Esophagus muscularis mucosa (tissue), 4 donors: ENCODE measurements at places on chromosomes 13 and 19. TPM values are rescaled to one million over a fixed set of nuclear protein-coding genes. Genes with fewer than 3 reads are reported as not detected.

CYP2S1 gene
- total RNA-seq: 1.7 TPM

ERICH6B gene
- not detected for total RNA-seq

RXFP2 gene
- total RNA-seq: not detected

OR7D2 gene
- not detected for total RNA-seq

PLVAP gene
- total RNA-seq: 130 TPM

TMEM255B gene
- total RNA-seq: 12.3 TPM

OR4F17 gene
- not detected for total RNA-seq

ZNF723 gene
- total RNA-seq: not detected

ZNF497 gene
- total RNA-seq: 0.84 TPM

RANBP3 gene
- total RNA-seq: 127 TPM

LGALS7 gene
- total RNA-seq: not detected

TMPRSS9 gene
- not detected for total RNA-seq

ZIK1 gene
- 8.2 TPM for total RNA-seq

IGSF23 gene
- total RNA-seq: not detected

KIR2DL3 gene
- total RNA-seq: not detected

CLDN10 gene
- not detected for total RNA-seq

ZNF256 gene
- total RNA-seq: 4.6 TPM

PRR22 gene
- total RNA-seq: 1.2 TPM

DNA sequence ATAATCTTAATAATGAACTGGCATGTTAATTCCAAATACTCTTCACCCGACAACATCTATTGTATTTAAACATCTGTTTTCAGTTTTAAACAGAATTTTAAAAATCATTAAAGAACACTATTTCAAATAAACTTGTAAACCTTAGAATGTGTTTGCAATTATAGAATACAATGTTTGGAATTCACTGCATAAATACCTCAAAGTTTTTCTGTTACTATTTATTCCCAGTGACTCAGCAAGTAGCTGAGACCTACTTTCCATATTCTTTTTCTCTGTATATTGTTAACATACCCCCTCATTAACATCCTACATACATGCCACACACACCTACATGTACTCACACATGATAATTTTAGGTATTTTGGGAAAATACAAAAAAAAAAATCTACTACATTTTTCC is 1134.3 kb downstream of the SLITRK1 start:
- H3K4me1 ChIP-seq: peaks cover 15% of the 10 kb centered on the region
- H3K27me3 ChIP-seq: no peaks in the 10 kb centered on the region
- no peak overlapping the region for H3K4me3 ChIP-seq
- H3K27ac ChIP-seq: no peak overlapping the region
- DNase-seq: no peak

GRCh38 chr13:75702476-75702875 is 66.3 kb downstream of the LMO7 start:
- no peak overlapping the region for H3K27ac ChIP-seq
- no peaks in the 10 kb centered on the region for H3K36me3 ChIP-seq
- no peak for DNase-seq
- no peak overlapping the region for H3K4me3 ChIP-seq
- peaks cover 7% of the 10 kb centered on the region for H3K4me1 ChIP-seq

GRCh38 chr13:46846726-46847125 is 49.8 kb upstream of the ESD start:
- no peaks in the 10 kb centered on the region for H3K36me3 ChIP-seq
- no peak overlapping the region for H3K4me3 ChIP-seq
- H3K27me3 ChIP-seq: no peaks in the 10 kb centered on the region
- H3K4me1 ChIP-seq: no peaks in the 10 kb centered on the region

GRCh38 chr13:43364210-43365038 is 341.0 kb downstream of the DNAJC15 start:
- no peak overlapping the region for H3K4me3 ChIP-seq
- peak overlapping the region; percentile 43 for H3K27ac ChIP-seq
- H3K27me3 ChIP-seq: no peaks in the 10 kb centered on the region

- no peaks in the 10 kb centered on the region for H3K27me3 ChIP-seq
- no peak overlapping the region for H3K27ac ChIP-seq
- H3K4me3 ChIP-seq: no peak overlapping the region
- no peaks in the 10 kb centered on the region for H3K36me3 ChIP-seq
- no peak for DNase-seq
These were observed 4.3 kb upstream of the FBXO17 start for GRCh38 chr19:38979812-38980211.

GRCh38 chr13:38635030-38635429 is 51.8 kb upstream of the FREM2 start:
- no peaks in the 10 kb centered on the region for H3K27me3 ChIP-seq
- no peaks in the 10 kb centered on the region for H3K36me3 ChIP-seq
- H3K4me3 ChIP-seq: no peak overlapping the region
- H3K4me1 ChIP-seq: peaks cover 16% of the 10 kb centered on the region
- DNase-seq: no peak

DNA sequence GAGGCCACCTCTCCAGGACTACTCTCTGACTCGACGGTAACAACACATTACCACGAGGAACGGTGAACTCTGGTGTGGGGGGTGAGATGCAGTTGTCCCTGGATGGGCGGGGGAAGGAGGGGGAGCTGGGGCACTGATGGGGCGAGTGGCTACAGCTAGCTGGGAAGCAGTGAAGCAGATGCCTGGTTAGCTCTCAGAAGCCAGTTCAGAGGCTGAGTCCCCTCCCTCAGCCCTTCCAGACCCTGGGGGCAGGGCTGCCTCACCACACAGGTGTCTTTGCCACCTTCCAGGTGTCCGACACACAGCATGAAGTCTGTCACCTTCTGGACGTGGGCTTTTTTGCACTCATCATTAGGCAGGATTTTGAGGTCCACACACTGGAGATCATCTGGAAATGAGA is 4.0 kb downstream of the KLK1 start:
- no peak for DNase-seq
- H3K27ac ChIP-seq: no peak overlapping the region
- H3K27me3 ChIP-seq: peaks cover 94% of the 10 kb centered on the region
- no peak overlapping the region for H3K4me3 ChIP-seq
- H3K36me3 ChIP-seq: no peaks in the 10 kb centered on the region

- no peaks in the 10 kb centered on the region for H3K36me3 ChIP-seq
- H3K27me3 ChIP-seq: no peaks in the 10 kb centered on the region
- no peak overlapping the region for H3K27ac ChIP-seq
- H3K4me3 ChIP-seq: no peak overlapping the region
These were observed 8.0 kb upstream of the ZNF358 start for GRCh38 chr19:7507884-7508283.

- no peaks in the 10 kb centered on the region for H3K27me3 ChIP-seq
- no peak overlapping the region for H3K4me3 ChIP-seq
- no peaks in the 10 kb centered on the region for H3K4me1 ChIP-seq
- H3K36me3 ChIP-seq: no peaks in the 10 kb centered on the region
- DNase-seq: no peak
- no peak overlapping the region for H3K27ac ChIP-seq
These were observed 9.0 kb downstream of the RHPN2 start for GRCh38 chr19:33055718-33056117.

GRCh38 chr13:73656863-73657262 is 477.3 kb downstream of the KLF12 start:
- no peaks in the 10 kb centered on the region for H3K36me3 ChIP-seq
- no peak overlapping the region for H3K27ac ChIP-seq
- no peaks in the 10 kb centered on the region for H3K27me3 ChIP-seq
- H3K4me1 ChIP-seq: no peaks in the 10 kb centered on the region
- DNase-seq: no peak

GRCh38 chr19:18021121-18021755 is 13.3 kb downstream of the ARRDC2 start:
- peak; percentile 95 for DNase-seq
- H3K36me3 ChIP-seq: no peaks in the 10 kb centered on the region
- H3K4me1 ChIP-seq: peaks cover 78% of the 10 kb centered on the region
- peak overlapping the region; percentile 85 for H3K27ac ChIP-seq

DNA sequence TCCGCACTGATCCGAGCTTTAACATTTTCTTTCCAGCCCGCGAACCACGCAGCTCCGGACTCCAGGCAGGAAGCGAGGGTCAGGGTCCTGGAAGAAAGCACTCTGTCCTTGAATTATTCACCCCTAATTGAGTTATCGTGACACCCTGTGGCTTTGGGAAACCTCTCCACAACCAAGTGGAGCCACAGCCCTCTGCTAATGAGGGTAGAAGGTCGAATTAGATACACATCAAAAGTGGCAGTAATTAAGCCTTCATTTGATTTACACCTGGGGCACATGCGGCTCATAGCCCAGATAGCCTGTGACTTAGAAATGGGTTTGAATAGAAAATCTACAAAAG is 15.9 kb upstream of the RNF17 start:
- peaks cover 26% of the 10 kb centered on the region for H3K4me1 ChIP-seq
- H3K4me3 ChIP-seq: no peak overlapping the region
- H3K27ac ChIP-seq: no peak overlapping the region
- no peaks in the 10 kb centered on the region for H3K36me3 ChIP-seq

GRCh38 chr19:41554907-41555306 is 21.1 kb upstream of the CEACAM21 start:
- no peaks in the 10 kb centered on the region for H3K27me3 ChIP-seq
- H3K4me3 ChIP-seq: no peak overlapping the region
- H3K36me3 ChIP-seq: no peaks in the 10 kb centered on the region
- H3K27ac ChIP-seq: no peak overlapping the region
- no peaks in the 10 kb centered on the region for H3K4me1 ChIP-seq

GRCh38 chr13:39250440-39250839 is 212.2 kb downstream of the NHLRC3 start:
- H3K4me3 ChIP-seq: no peak overlapping the region
- H3K36me3 ChIP-seq: no peaks in the 10 kb centered on the region
- no peak overlapping the region for H3K27ac ChIP-seq

- H3K4me3 ChIP-seq: no peak overlapping the region
- no peak overlapping the region for H3K27ac ChIP-seq
- H3K27me3 ChIP-seq: no peaks in the 10 kb centered on the region
- DNase-seq: peak; percentile 14
These were observed 20.3 kb downstream of the SPATA13 start for GRCh38 chr13:24180750-24181377.

DNA sequence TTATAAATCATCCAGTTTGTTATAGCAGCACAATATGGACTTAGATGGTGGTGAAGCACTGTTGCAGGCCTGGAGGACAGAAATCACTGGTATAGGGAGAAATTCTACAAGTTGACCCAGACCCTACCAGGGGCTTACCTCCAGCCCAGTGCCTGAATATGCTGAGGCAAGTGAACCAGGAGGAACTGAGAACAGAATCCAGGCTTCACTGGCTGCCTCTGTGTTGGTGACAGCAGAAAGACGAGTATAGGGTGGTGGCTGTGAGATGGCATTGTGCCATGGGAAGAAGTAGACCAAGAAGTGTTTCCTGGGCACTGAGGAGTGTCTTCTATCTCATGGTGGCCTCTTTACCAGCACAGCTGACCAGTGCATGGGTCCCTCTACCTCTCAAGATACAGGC is 15.9 kb upstream of the EID2 start:
- no peak overlapping the region for H3K4me3 ChIP-seq
- peaks cover 20% of the 10 kb centered on the region for H3K27me3 ChIP-seq
- no peaks in the 10 kb centered on the region for H3K36me3 ChIP-seq
- H3K4me1 ChIP-seq: no peaks in the 10 kb centered on the region

DNA sequence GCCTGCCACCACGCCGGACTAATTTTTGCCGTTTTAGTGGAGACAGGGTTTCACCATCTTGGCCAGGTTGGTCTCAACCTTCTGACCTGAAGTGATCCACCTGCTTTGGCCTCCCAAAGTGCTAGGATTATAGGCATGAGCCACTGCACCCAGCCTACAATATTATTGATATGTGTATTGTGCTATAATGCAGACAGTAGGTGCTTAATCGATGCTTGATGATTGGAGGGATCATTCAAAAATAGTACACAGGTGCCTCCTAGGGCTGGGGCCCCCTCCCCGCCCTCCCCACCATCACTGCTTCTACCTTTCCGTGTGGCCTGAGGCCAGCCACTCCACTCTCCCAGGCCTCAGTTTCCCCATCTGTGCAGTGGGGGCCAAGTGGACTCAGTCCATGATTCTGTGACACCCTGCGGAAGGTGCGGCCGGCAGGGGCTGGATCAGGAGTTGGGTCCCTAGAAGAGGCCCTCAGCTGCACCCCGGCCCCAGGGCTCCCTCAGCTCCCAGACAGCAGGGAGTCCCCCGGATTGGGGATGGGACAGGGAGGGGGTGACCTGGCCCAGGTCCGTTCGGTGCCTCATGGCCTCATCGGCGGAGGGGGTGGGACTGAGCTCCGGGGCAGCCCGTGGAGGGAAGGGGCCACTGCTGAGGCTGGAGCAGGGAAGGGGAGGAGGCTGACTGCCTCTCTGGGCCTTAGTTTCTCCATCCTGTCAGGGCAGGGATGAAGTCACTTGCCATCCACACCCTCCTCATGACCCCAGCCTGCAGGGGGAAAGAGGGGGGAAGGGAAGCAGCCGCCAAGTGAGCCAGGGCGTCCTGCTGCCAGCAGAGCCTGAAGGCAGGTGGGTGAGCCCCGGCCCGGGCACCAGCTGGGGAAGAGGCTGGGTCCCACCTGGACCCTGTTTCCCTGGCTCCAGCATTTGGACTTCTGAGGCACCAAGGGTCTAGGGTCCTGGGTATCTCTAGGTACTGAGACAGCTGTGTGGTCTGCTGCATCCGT is 1.2 kb downstream of the ADAMTSL5 start:
- peaks cover 33% of the 10 kb centered on the region for H3K4me1 ChIP-seq
- no peak for DNase-seq
- peak overlapping the region; percentile 80 for H3K27ac ChIP-seq
- H3K36me3 ChIP-seq: no peaks in the 10 kb centered on the region

- no peak for DNase-seq
- peaks cover 25% of the 10 kb centered on the region for H3K4me1 ChIP-seq
- no peaks in the 10 kb centered on the region for H3K36me3 ChIP-seq
These were observed 571.7 kb downstream of the KCTD12 start for GRCh38 chr13:76314495-76314894.

GRCh38 chr13:85528491-85529217 is 270.6 kb downstream of the SLITRK6 start:
- no peak overlapping the region for H3K27ac ChIP-seq
- H3K36me3 ChIP-seq: no peaks in the 10 kb centered on the region
- DNase-seq: no peak
- peaks cover 8% of the 10 kb centered on the region for H3K4me1 ChIP-seq

GRCh38 chr13:50713523-50714248 is 129.8 kb downstream of the DLEU7 start:
- H3K27ac ChIP-seq: no peak overlapping the region
- DNase-seq: no peak
- no peak overlapping the region for H3K4me3 ChIP-seq
- H3K4me1 ChIP-seq: peaks cover 5% of the 10 kb centered on the region

- no peak overlapping the region for H3K4me3 ChIP-seq
- no peaks in the 10 kb centered on the region for H3K4me1 ChIP-seq
- H3K27ac ChIP-seq: no peak overlapping the region
- no peaks in the 10 kb centered on the region for H3K27me3 ChIP-seq
- no peak for DNase-seq
These were observed 21.7 kb upstream of the CALM3 start for GRCh38 chr19:46579361-46579879.

- H3K4me3 ChIP-seq: no peak overlapping the region
- H3K36me3 ChIP-seq: no peaks in the 10 kb centered on the region
- H3K4me1 ChIP-seq: no peaks in the 10 kb centered on the region
- H3K27me3 ChIP-seq: no peaks in the 10 kb centered on the region
These were observed 44.8 kb upstream of the ARGLU1 start for GRCh38 chr13:106612688-106613087.
